ENCODE measurements at places on chromosomes 2 and 18. TPM values are rescaled to one million over a fixed set of nuclear protein-coding genes. Genes with fewer than 3 reads are reported as not detected.

The HS6ST1 gene
- 14.0 TPM for total RNA-seq

The SCYGR4 gene
- not detected for total RNA-seq

The SUPT7L gene
- 35.0 TPM for total RNA-seq

The CROCC2 gene
- total RNA-seq, result not detected

The IL36RN gene
- 0.13 TPM for total RNA-seq

The GPAT2 gene
- not detected for total RNA-seq

The TMEM198 gene
- 0.54 TPM for total RNA-seq

The NAT8 gene
- not detected for total RNA-seq

The SCN3A gene
- not detected for total RNA-seq

The LBX2 gene
- 4.6 TPM for total RNA-seq

The CXCR4 gene
- 0.44 TPM for total RNA-seq

The SKA1 gene
- total RNA-seq, result 12.2 TPM

The GPBAR1 gene
- 0.15 TPM for total RNA-seq

The THOC1 gene
- total RNA-seq, result 20.2 TPM

The CYP27A1 gene
- 0.34 TPM for total RNA-seq

The CRYBA2 gene
- total RNA-seq, result not detected

The SPEG gene
- total RNA-seq, result 6.7 TPM

The KIF5C gene
- 0.42 TPM for total RNA-seq

Data from A549 treated with DMSO at 1 μM for 4 hours (cell line).